B cell (primary cell): ENCODE measurements at places on chromosomes 4 and X. TPM values are rescaled to one million over a fixed set of nuclear protein-coding genes. Genes with fewer than 3 reads are reported as not detected.

- peak; percentile 26 for DNase-seq
These were observed 55.7 kb downstream of the PHOX2B start for GRCh38 chr4:41692717-41693345.

Gene CFAP299
- not detected in 2 replicates for total RNA-seq

Gene PDLIM5
- total RNA-seq: 30.2 and 37.0 TPM in 2 replicates

Gene LRP2BP
- 1.6 and 1.7 TPM in 2 replicates for total RNA-seq

DNA sequence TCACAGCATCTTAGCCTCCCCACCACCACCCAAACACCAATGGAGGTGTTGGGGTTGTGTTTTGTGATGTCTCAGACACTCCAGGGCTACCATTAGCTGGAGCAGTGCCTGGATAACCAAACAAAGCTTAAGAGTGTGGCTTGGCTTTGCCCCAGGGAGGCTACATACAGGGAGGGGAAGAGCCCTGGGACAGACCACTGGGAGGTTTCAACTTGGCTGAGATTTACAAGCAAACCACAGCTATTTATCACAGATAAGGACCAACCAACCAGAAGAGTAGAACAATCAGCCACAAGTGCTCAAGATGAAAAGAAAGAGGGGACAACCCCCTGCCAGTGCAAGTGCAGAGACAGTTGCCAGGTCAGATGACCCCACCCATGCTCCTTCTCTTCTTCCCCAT is 24.1 kb downstream of the SOX3 start:
- no peak for DNase-seq

Gene ENAM
- not detected in 2 replicates for total RNA-seq

- DNase-seq: peak; percentile 7
These were observed 65.6 kb downstream of the JAKMIP1 start for GRCh38 chr4:6134612-6135220.

GRCh38 chr4:165184220-165184619 is 23.1 kb upstream of the KLHL2 start:
- DNase-seq: no peak

DNA sequence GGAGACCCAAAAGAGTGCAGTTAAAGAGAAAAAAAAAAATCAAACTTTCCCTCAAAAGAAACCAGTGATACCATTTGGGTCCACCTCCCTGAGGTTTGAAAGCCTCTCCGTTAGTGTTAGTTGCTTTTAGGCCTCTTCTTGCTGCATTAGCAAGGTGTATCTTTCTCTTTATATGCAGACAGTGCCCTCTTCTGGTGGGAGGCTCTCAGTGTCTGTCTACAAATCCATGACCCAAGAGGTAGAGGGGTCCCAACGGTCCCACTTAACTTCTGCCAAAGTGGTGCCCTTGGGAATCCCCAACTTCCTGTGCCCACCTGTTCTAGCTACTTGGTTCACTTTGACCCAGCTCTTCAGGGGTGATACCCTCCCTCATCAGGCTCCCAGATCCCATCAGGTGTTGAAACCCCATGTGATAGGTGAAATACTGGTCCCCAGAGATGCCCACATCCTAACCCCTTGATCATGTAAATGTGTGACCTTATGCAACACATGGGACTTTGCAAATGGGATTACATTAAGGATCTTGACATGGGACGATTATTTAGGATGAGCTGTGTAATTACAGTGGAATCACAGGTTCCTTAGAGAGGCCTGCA is 63.7 kb upstream of the CD99 start:
- DNase-seq: peak; percentile 69

Gene CXorf65
- total RNA-seq: 25.6 and 30.2 TPM in 2 replicates

Gene FGFBP1
- not detected in 2 replicates for total RNA-seq

Gene ARHGAP6
- 2.1 and 2.6 TPM in 2 replicates for total RNA-seq

- DNase-seq: no peak
These were observed 170.8 kb upstream of the RAI2 start for GRCh38 chrX:18031726-18032375.

DNA sequence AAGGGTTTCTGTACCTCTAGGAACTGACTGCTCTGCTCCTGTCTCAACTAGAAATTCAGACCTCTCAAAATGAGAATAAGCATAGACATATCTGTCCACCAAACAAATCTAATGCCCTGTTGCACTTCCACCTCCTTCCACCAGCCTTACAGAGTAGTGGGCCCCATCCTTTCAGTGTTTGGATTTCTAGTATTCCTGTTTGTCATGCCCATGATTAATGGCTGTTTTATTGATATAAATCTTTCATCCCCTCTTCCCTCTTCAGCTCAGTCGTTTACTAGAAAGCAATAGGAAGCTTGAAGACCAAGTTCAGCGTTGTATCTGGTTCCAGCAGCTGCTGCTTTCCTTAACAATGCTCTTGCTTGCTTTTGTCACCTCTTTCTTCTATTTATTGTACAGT is 46.2 kb downstream of the MOSPD2 start:
- DNase-seq: no peak

- DNase-seq: peak; percentile 74
These were observed 41.1 kb upstream of the AFF2 start for GRCh38 chrX:148459343-148459742.

Gene CXCL13
- not detected in 2 replicates for total RNA-seq

- DNase-seq: no peak
These were observed 19.9 kb downstream of the IQSEC2 start for GRCh38 chrX:53261355-53261972.

Gene TEX13C
- not detected in 2 replicates for total RNA-seq

- DNase-seq: peak; percentile 33
These were observed 13.7 kb upstream of the TMSB4X start for GRCh38 chrX:12961196-12961718.

Gene KLF3
- 51.9 and 52.8 TPM in 2 replicates for total RNA-seq

GRCh38 chr4:152385551-152385950 is 150.3 kb downstream of the FBXW7 start:
- DNase-seq: no peak

GRCh38 chr4:66604192-66604591 is 933.9 kb upstream of the EPHA5 start:
- DNase-seq: no peak
